ENCODE measurements at places on chromosomes 7 and 10.

DNA sequence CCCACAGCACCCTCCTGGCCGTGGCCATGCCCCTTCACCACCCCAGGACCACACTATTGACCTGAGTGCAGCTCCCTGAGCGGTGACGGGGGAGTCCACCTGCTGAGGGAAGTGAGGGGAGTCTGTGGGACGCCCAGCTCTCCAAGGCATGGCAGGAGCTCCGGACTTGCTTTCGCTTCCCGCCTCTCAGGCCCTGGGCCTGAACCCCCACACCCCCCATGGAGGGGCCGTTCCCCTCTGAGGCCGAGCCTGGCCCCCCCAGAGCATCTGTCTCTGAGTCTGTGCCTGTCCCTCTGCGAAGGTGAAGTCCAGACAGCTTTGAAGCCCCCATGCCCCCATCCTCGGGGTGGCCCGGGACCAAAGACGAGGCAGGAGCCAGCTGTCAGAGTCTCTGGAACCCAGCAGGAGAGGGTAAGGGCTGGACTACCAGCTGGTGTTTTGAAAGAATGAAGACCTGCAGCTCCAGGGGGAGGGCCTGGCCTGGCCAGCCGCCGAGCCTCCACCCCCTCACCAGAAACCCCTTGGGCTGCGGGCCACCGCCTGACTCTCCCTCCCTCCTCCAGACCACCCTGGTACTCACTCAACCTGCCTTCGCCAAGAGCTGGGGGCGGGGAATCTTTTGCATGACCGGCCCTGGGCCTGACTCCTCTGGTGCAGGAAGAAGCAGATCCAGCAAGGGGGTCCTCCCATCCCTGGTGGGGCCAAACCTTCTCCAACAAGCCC, 114.0 kb downstream of the PDGFA start:
- no peak for DNase-seq

DNA sequence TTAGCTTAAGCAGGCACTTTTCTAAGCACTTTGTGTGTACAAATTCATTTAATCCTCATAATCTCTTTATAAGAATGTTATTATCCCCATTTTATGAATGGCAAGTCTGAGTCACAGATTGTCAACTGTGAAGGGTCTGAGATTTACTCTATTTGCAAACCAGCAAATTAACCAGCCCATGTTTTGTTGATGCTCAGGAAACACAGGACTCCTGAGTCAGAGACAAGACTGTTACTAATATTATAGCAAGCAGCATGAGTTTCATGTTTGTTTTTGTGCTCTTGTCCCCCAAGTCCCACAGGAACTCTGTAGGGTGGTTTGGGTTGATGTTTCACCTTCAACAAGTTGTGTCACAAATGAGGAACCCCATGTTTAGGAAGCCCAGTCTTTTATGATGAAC, 182.0 kb upstream of the PPP1R3A start:
- DNase-seq, result no peak

- no peak for DNase-seq
Observed at GRCh38 chr7:5419539-5420066, 4.0 kb downstream of the TNRC18 start.

DNA sequence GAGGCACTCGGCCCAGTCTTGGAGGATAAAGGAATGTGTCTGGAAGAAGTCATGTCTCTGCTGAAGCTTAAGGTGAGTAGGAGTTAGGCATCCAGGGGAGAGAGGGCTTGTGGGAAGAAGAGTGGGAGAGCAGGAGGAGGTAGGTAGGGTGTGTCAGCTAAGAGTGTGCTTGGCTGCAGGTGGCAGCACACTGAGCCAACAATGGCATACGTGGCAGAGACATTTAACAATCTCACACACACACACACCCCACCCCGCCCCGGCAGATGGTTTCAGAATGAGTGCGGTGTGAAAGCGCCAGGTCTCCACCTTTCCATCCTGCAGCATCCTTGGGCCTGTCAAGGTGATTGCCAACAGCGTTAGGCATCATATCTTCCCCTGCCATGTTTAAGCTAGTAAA, 11.2 kb upstream of the ARPC1A start:
- DNase-seq, result peak; percentile 5

GRCh38 chr7:50393076-50393475, 57.1 kb downstream of the FIGNL1 start:
- no peak for DNase-seq

GRCh38 chr10:45997557-45997956, 25.3 kb downstream of the TIMM23 start:
- DNase-seq, result no peak

DNA sequence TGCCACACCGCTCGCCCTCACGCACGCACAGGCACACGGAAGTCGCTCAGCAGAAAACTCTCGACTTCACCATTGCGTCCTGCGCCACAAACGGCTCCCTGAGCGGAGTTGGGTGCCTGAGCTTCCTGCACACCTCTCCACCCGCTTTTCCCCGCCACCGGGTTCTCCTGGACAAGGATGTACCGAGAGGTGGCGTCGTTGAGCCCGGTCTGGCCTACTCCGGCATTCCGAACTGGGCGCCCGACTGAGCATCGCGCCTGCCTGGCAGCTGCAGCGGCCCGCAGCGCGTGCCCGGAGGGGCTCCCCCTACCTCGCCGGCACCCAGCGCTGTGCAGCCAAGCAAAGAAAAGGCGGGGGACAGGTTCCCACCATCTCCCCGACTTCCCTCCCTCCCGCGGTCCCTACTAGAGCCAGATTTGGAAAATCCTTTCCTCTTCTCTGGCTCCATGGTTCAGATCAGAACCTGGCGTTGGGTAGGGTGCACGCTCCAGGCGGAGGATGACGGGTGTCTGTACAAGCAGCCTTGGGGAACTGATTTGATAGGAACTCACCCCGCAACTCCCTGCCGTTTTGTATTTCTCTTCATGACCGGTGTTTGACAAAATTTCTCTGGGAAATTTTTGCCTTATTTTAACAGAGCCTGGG, 1.7 kb downstream of the SORCS3 start:
- no peak for DNase-seq

Data from NCI-H187 (cell line).